ENCODE measurements at places on chromosomes 11 and 22.

GRCh38 chr22:44571566-44572413, 73.8 kb upstream of the RTL6 start:
- no peak for DNase-seq

DNA sequence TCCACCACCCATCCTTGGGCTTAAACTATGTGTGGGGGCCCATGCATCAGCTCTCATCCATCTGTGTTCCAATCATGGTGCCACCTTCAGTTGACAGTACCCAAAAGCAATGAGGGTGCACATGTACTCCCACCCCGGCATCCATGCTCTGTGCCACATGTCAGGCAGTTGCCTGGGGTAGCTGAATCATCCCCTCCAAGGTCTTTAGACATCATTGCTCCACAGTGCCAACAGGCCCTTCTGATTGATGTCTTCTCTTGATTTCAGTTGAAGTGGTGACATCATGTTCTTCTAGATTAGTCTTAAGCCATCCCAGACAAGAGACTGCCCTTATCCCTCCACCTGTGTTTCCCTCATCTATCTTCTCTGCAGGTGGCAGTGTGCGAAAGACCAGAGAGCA, 42.5 kb downstream of the TMPRSS5 start:
- no peak for DNase-seq

- no peak for DNase-seq
Observed at GRCh38 chr11:3989921-3990290, 104.7 kb upstream of the RRM1 start.

DNA sequence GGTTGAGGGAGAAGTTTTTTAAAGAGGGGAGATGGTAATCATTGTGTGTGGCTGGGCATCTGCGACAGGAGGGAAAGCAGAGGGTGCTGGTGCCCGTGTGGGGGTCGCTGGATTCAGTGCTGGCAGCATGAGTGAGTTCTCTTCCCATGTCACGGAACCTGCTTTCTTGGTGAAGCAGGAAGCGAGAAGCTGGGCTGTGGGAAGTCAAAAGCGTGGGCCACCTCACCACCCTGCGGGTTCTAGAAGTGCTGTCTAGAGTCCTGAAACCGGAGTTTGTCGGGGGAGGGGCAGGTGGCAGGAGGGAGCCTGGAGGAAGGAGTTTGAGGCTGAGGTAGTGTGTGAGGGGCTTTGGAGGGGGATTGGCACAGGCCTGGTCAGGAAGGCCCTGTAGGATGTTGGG, 14.2 kb downstream of the SART1 start:
- DNase-seq, result no peak

- no peak for DNase-seq
Observed at GRCh38 chr22:27537501-27537900, 264.1 kb downstream of the MN1 start.

GRCh38 chr11:85955531-85955930, 100.3 kb downstream of the CCDC83 start:
- no peak for DNase-seq

- peak; percentile 40 for DNase-seq
Observed at GRCh38 chr11:14249121-14249963, 109.6 kb downstream of the RRAS2 start.
